ENCODE measurements at places on chromosomes 12 and 14.

- DNase-seq = no peak
Measured at GRCh38 chr12:123120452-123121166, 30.3 kb downstream of the PITPNM2 start.

DNA sequence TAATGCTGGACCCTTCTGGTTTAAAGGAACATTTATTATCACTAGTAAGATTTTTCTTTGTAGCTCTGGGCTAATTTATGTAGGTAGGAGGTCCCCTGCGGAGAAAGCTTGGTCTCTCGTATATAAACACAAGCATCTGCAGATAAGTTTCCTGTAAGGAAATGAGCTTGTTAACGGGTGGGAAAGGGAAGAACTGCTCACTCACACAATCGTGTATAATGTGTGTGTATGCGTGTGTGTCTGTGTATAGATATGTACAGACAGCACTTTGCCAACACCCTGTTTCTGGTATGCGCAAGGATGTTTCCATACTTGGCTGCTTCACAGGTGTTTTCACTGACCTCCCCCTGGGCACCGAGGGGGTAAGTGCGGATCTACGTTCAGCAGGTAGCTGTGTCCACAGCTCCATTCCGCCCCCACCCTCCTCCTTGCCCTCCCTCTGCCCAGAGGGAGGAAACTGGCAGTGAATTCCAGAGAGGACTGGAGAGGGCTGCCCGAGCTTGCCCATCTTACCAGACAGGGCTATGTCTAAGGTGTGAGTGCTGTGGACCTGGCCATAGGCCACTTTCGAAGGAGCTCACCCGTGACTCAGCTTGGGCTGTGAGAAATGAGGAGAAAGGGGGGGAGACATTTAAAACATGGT lies 65.2 kb downstream of the NINJ2 start:
- DNase-seq = no peak

DNA sequence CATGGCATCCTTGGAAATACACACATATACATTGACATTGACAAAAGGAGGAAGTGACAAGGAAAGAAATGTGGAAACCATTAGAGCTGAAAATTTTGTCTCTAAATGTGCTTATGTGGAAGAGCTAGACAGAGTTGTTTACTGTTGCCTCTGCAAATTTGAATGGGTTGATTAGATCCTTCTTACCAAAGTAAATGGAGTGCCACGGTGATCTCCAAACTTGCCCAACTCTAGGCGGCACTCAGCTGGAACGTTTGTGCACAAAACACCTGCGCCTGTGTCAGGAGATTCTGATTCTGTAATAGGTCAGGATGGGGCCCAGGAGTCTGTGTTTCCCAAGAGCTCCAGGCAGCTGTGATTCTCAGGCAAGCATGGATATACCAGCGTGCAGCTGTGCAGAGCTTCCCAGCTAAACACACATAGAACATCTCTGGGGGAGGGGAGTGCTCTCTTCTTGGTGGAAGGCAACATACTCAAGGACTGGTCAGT lies 77.8 kb upstream of the BDKRB2 start:
- no peak for DNase-seq

DNA sequence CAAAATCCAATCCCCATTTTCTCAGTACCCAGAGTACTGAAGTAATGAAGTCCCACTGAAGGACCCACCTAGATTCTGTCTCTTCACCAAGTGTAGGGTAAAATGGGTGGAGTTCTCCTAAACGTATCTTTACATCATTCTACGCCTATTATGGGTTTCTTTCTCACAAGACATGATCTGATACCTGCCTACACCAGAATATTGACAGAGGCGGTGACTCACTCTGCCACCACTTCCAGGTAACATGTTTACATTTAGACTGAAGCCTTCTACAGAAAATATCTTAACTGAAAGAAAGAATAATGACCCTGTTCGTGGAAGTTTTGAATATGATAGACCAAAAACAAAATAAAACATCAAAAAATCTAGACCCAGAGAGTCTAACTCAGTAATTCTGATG lies 89.8 kb downstream of the BTG1 start:
- DNase-seq = no peak

GRCh38 chr12:130013771-130014484 lies 110.1 kb upstream of the TMEM132D start:
- DNase-seq = no peak

GRCh38 chr14:62674563-62675237 lies 370.6 kb downstream of the KCNH5 start:
- no peak for DNase-seq

DNA sequence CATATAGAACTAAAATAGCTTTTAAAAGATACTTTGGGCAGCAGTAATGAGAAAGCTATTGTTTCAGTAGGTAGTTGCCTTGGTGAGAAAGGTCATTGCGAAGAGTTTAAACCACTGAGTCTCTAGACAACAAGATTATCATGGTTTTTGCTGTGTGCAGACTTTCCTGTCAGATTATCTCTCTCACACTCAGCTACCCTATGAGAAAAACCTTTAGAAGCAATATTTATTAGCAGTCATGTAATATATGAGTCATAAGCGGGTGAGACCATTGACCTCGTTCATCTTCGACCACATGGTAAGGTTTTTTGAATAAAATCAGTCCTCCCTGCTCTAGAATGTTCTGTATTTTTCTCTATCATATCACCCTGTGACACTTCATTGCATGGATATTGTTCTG lies 59.9 kb downstream of the GPR65 start:
- no peak for DNase-seq

GRCh38 chr12:129423041-129423580 lies 480.7 kb downstream of the TMEM132D start:
- no peak for DNase-seq

DNA sequence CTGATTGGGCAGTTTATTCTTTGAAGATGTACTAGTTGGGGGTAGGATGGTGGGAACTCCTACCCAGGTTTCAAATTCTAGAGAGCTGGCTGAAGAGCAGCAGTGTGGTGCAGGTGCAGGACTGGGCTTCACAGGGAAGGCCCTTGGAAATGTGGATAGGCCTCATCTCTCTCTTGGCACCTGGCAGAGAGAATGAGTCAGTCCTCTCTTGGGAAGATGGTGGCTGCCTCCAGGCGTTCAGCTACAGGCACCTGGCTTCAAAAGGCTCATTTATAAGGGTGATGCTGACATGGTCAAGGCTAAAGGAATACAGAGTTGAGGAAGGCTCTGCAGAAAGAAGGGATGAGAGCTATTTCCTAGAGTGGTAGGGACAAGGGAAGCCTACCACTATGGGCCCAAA lies 179.7 kb upstream of the VASH1 start:
- DNase-seq = no peak

GRCh38 chr14:67666750-67667449 lies 7.5 kb downstream of the VTI1B start:
- no peak for DNase-seq

DNA sequence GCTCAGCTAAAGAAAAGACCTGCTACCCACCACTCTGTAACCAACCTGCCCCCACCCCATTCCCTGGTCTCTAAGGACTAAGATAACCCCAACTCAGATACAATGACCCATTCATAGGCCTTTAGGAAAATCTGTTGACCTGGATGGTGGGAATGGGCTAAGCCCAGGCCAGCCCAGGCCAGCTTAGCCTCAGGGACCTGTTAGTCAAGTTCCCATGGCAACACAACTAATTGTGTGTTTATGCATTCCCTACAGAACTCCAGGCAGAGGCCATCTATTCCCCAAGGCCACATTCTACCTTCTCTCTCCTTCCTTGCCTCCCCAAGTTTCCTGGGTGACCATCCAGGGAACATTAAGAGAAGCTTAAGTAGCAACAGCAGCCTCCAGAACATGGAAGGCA lies 16.1 kb upstream of the KRT8 start:
- no peak for DNase-seq

Measured in thoracic aorta (tissue), 2 donors.